ENCODE measurements at places on chromosomes 13 and 19.

DNA sequence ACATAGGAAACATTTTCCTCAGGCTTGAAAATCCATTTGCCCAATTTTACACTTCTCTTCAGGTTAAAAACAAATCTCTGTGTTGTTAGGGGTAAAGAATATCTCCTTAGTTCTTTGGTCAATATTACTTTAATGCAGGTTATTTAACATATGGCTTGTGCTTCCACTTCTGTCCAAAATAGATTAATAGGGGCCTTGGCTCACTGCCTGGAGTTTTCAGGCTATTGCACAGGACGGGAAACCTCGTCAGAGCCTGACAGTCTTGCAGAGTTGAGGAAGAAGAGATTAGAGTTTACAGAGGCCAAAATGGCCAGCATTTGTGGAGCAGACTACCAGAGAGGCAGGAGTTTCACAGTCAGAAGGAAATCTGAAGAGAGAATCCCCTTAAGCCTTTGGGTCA lies 863.9 kb upstream of the GPC6 start:
- DNase-seq, result no peak

DNA sequence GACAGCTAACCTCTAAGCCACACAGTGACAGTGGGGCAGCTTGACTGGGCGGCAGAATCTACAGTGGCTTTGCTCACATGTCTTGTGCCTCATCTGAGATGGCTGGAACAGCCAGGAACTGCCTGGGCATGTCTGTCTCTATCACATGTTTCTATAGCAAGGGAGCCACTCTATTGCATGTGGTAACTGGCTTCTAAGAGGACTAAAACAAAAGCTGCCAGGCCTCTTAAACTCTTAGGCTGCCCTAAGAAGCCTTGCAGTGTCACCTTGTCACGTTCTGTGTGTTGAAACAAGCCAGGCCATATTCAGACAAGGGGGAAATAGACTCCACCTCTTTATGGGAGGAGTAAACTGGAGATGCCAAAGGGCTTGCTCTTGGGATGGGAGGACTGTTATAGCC lies 122.9 kb upstream of the MAB21L1 start:
- no peak for DNase-seq

- DNase-seq, result no peak
Measured at GRCh38 chr19:56710437-56710836, 38.9 kb upstream of the ZNF835 start.

DNA sequence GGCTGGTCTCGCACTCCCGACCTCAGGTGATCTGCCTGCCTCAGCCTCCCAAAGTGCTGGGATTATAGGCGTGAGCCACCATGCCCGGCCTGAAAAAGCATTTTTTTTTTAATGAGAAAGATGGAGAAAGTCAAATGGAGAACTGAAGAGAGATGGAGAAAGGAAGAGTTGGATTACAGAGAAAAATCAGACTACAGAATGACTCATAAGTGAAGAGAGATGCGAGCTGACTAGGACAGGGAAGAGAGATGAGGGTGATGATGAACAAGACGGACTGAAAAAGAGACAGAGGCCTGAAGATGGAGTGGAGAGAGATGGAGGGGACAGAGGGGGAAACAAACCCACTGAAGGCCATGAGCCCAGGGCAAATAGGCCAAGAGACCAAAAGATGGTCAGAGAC lies 1.5 kb downstream of the DHX34 start:
- DNase-seq, result no peak

- DNase-seq, result no peak
Measured at GRCh38 chr19:53365134-53365898, at the start of gene ZNF525. ZNF525 (plus strand) TSS chr19:53365705; CDS start chr19:53372282, 6,577 bp downstream.

- DNase-seq, result no peak
Measured at GRCh38 chr19:42076380-42076944, 496 bp downstream of the ZNF574 start.

GRCh38 chr13:48731957-48732569 lies 78.3 kb downstream of the CYSLTR2 start:
- DNase-seq, result no peak

- no peak for DNase-seq
Measured at GRCh38 chr19:7526059-7526929, 3.9 kb downstream of the MCOLN1 start.

DNA sequence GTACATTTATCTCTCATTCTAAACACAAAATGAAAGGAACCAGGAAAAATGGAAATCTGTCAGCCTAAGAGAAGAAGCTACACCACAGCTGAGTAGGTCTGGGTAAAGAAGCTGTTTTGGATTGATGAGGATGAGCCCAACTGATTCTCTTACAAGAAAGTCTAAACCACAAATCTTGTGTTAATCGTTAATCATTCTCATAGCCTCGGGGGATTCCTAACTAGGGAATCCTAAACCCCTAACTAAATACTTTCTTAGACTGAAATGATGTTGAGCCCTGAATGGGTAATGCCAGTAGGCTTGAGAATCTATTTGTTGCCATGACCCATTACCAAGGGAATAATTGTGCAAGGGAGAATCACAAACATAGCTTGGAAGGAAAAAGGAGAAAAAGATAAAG lies 327.5 kb upstream of the SPRY2 start:
- DNase-seq, result no peak

DNA sequence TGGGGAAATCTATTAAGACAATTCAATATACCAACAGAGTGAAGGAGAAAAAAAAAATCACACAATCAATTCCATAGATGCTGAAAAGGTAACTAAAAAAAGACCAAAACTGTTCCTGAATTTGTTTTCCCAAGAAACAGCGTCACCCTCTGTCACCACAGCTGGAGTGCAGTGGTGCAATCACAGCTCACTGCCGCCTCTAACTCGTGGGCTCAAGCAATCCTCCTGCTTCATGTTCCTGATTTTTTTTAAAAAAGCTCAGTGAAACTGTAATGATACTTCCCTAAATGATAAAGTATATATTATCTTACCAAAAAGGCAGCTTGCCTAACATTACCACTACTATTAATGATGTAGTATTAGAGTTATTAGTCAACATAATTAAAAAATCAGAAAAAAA lies 19.6 kb upstream of the ZFP14 start:
- DNase-seq, result no peak

GRCh38 chr13:50485979-50486935 lies 357.2 kb downstream of the DLEU7 start:
- DNase-seq, result no peak

- DNase-seq, result no peak
Measured at GRCh38 chr19:35135389-35135909, 590 bp upstream of the LGI4 start.

GRCh38 chr19:5470264-5470671 lies 15.1 kb downstream of the ZNRF4 start:
- no peak for DNase-seq

GRCh38 chr19:51417107-51417809 lies at the start of gene SIGLEC10:
SIGLEC10 (minus strand) TSS chr19:51417642; CDS start chr19:51417581, 61 bp downstream.
- DNase-seq, result no peak
